Uterus (tissue), 4 donors: ENCODE measurements at places on chromosomes 12 and 14. TPM values are rescaled to one million over a fixed set of nuclear protein-coding genes. Genes with fewer than 3 reads are reported as not detected.

DNA sequence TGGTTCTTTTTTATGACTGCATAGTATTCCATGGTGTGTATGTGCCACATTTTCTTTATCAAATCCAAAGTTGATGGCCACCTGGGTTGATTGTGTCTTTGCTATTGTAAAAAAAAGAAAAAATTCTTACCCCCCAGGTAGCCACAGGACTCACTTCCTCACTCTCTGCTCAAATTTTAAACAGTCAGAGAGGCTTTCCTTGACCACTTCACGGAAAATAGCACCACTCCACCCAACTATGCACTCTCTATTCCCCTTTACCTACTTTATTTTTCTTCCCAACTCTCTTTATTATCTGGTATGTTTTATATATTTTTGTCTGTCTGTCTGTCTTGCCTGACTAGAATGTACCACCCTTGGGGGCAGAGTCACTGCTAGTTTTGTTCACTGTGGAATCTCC is 205.3 kb downstream of the BTG1 start:
- no peak for DNase-seq

GRCh38 chr12:31650918-31651317 is 8.6 kb upstream of the ETFBKMT start:
- no peak for DNase-seq

GRCh38 chr12:26278266-26278665 is 82.9 kb downstream of the SSPN start:
- no peak for DNase-seq

Gene KLRD1
- total RNA-seq = 0.97 TPM

DNA sequence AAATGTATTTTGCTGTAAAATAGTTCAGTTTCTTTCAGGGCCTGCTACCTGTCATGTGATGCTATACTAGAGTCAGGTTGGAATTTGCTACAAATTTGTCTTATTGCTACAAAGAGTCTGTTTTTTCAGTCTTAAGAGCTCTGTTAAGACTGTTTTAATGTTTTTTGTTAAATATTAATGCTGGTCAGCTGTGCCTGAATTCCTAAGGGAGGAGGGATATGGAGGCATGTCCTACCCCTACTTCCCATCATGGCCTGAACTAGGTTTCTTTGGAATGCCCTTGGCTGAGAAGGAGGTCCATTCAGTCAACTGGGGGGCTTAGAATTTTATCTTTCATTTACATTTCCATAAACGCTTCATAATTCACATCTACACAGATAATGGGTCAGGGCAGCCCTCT is 30.0 kb downstream of the IQSEC3 start:
- no peak for DNase-seq

DNA sequence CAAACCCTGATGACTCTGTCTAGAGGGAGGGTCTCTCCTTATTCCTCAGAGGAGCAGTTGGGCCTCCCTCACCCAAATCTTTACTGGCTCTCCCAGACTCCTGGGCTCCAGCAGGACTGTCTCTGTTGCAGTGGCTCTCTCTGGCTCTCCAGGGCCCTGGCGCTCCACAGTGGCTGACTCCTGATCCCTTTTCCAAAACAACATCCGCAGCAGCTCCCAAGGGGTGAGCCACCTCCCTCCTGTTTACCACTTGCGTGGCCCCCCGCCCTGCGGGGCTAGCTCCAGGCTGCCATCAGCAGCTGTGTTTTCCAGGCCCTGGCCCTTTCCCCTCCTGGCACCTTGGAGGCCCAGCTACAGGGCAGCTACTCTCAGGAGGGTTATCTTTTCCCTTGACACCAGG is 123.5 kb downstream of the CALM1 start:
- no peak for DNase-seq

DNA sequence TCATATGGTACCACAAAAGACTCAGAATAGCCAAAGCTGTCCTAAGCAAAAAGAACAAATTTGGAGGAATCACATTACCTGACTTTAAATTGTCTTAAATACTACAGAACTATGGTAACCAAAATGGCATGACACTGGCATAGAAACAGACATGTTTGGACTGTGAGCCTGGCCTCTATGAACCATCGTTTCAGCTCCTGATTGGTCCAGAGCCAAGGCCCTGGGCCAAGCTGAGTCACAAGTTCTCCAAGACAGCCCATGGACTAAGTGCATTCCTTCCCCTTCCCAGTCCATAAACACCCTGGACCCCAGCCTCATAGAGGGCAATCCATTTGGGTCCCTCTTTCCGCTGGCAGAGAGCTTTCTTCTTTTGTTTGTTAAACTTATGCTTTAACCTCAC is 12.1 kb upstream of the PRR4 start:
- DNase-seq = no peak

DNA sequence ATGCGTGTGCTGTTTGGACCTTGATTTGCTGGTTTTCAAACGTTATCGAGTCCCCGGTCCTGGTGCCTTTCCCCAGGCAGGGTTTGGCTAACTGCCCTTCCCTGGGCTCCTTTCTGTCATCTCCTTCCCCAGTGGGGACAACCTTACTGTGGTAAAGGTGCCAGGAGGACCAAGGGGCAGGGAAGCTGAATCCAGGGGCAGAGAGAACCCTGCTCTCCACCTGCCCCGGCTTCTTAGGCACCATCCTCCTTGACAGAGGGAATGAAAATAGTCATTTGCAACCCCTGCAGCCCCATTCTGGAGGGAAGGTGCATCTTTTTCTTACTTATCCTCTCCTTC is 5.0 kb downstream of the CEBPE start:
- DNase-seq = no peak

Gene PPP4R4
- total RNA-seq = 0.59 TPM

DNA sequence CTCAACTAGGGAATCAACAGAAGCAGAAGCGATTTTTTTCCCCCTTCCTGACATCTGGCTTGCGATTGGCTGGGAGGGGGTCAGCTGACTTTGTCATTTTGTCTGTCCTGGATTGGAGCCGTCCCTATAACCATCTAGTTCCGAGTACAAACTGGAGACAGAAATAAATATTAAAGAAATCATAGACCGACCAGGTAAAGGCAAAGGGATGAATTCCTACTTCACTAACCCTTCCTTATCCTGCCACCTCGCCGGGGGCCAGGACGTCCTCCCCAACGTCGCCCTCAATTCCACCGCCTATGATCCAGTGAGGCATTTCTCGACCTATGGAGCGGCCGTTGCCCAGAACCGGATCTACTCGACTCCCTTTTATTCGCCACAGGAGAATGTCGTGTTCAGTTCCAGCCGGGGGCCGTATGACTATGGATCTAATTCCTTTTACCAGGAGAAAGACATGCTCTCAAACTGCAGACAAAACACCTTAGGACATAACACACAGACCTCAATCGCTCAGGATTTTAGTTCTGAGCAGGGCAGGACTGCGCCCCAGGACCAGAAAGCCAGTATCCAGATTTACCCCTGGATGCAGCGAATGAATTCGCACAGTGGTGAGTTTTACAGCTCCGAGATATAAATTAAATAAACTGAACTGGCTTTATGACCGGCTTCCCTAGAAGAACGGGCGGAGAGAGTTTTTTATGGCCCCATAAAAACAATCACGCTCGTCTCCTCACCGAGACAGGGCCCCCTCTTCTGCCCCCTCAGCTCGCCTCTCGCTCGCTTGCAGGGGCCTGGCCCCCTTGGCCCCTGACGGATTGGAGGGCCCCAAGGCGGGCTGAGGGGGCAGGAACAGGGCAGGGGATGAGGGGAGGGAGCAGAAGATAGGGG is at the start of gene HOXC6:
Gene HOXC6, plus strand, starts transcription at position 127 of the 888 bp plus-strand sequence. Its CDS starts 82 bp downstream, at position 209.
- DNase-seq = no peak

- no peak for DNase-seq
Measured at GRCh38 chr12:58961906-58962305, 41.6 kb upstream of the LRIG3 start.

Gene AMDHD1
- not detected for total RNA-seq

Gene IPO4
- 3.1 TPM for total RNA-seq

GRCh38 chr14:81394739-81395138 is 5.4 kb downstream of the STON2 start:
- no peak for DNase-seq

DNA sequence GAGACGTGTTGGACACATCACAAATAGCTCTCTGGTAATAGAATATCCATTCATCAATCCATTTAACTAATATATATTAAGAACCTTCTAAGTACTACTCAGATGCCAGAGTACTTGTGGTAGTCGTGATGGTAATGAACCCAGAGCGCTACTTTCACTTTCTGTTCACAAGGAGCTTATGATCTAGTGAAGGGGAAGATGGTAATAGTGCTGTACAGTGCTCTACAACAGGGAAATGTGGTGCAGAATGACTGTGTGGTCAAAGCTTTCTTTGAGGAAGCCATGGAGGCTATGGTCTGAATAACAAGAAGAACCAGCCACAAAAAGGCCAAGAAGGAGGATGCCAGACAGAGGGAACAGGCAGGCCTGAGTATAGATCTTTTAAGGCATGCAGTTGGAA is 212.0 kb downstream of the PTPRO start:
- no peak for DNase-seq

- DNase-seq = peak; percentile 91
Measured at GRCh38 chr12:109995686-109996482, at the start of gene GIT2. TSS of gene GIT2 (minus strand) at chr12:109996368. CDS start at chr12:109996224, 144 bp downstream.

- DNase-seq = no peak
Measured at GRCh38 chr14:104227806-104228205, 89.4 kb downstream of the KIF26A start.

GRCh38 chr12:83018088-83018487 is 331.4 kb downstream of the TMTC2 start:
- no peak for DNase-seq

DNA sequence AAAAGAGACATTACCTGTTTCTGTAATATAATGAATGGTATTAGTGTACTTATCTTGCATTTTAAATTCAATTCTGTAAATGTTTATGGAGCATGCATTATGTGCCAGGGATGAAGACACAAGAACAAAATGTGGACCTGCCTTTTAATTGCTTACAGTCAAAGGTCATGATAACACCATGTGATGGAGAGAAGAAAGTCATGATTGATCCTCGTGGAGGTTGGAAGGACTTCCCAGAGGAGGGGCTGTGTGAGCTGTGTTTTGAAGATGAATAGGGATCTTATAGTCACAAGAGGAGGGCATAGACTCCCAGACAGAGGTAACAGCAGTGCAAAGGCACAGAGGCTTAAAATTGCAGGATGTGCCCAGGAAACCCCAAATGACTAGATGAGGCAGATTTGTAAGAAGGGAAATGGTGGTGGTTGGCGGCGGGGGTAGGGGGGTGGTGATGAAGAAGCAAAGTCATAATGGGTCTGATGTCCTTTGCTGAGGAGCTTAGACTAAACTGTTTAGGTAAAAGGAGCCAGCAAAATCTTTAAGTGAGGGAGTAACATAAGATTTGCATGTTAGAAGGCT is 151.5 kb downstream of the PRKCH start:
- no peak for DNase-seq

DNA sequence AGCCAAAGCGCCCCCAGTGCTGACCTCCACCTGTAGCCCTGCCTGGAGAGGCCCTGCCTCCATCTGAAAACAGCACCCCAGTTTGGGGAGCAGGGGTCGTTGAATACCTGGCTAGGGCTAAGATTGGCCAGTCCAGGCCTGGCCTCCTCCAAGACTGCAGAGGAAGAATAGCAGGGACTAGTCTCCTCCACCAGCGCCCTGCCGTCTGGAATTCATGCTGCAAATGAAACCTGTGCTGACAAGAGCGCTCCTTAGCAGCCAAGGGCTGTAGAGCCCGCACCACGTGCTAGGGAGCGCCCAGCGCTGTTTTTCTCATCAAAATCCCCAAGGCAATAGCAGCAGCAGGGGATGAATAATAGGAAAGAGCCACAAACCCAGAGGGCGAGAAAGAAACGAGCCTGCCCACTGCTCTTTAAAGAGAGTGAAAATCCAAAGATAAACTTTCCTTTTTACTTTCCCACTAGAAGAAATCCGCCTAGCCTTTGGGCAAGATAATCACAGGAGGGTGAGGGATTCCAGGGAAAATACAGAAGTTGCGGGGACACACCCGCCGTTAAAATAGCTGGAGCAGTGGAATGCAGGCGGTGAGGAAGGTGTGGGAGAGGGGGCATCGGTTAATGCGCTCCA is 3.3 kb downstream of the COL2A1 start:
- no peak for DNase-seq

Gene GPR137C
- total RNA-seq = 10.9 TPM

GRCh38 chr14:63701606-63702299 is 26.1 kb downstream of the SGPP1 start:
- no peak for DNase-seq

DNA sequence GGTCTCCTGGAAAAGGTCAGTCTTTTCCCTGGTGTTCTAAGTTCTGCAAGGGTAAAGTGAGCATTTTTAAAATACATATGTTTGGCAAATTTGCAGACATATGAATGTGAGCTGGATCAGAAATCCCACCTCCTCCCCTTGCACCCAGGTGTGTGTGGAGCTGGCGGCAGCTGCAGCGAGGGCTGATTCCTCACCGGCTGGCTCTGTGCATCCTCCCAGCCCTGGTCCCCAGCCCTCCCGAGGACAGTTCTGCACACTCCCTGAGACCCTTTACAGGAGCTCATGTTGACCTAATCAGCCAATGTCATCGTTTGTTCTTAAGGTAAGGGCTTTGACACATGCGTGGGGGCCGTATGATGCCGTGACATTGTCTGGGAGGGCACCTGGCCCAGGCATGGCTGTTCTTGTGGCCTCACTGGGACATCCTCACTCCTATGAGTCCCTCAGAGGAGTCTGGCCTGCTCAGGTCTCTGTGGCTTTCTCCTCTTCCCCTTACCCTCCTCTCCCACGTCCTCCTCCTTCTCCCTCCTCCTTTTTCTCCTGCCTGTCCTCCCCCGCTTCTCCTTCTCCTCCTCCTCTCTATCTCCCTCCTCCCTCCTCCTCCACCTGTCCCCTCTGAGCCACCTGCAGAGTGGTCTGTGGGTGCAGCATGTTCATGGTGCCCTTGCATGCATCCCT is 289.2 kb upstream of the SFSWAP start:
- no peak for DNase-seq

GRCh38 chr12:101824831-101825230 is 5.9 kb downstream of the GNPTAB start:
- DNase-seq = no peak

Gene SYT1
- total RNA-seq = 24.3 TPM

Gene CD69
- 10.2 TPM for total RNA-seq

GRCh38 chr12:106841510-106842302 is 67.2 kb downstream of the RIC8B start:
- peak; percentile 41 for DNase-seq

GRCh38 chr12:39386335-39386734 is 56.6 kb downstream of the KIF21A start:
- no peak for DNase-seq

- peak; percentile 49 for DNase-seq
Measured at GRCh38 chr14:99736603-99737371, 52.7 kb downstream of the CYP46A1 start.

DNA sequence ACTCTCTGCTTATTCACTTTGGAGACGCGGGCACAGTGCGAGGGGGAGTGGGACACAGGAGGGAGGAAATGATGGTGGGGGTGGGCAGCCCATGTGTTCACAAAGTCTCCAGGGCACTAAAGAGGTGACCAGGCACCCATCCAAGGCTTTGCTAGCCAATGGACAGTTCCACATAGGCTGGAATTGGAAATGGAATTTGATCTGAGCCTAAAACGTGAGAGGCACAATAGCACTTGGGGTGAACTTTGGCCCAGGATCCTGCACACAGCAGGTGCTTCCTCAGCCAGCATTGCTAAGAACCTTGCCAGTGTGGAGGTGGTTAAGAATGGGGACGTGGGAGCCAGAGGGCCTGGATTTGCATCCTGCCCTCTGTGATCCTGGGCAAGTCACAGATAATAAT is 193.8 kb downstream of the CHST11 start:
- no peak for DNase-seq
